GM12891 (cell line): ENCODE measurements at places on chromosomes 7 and 10.

GRCh38 chr7:26508917-26509316 lies 217.3 kb downstream of the SNX10 start:
- no peak for DNase-seq

DNA sequence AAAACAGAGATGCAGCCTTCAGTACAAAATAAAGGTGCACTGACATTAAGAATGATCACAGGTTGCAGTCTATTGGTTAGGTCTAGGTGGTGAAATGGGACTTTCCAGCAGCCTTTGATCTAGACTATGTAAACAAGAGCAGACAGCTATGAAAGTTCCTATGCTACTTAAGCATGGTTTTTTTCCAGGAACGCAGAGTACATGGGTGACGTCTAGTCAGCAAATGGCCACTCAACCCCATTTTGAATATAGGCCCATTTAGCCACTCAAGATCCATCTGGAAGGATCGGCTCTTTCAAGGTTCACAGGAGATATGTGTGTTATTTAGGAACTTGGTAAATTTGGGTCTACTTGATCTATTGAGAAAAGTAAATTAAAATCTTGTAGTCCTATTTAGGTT lies 1424.6 kb upstream of the LRRTM3 start:
- no peak for DNase-seq

DNA sequence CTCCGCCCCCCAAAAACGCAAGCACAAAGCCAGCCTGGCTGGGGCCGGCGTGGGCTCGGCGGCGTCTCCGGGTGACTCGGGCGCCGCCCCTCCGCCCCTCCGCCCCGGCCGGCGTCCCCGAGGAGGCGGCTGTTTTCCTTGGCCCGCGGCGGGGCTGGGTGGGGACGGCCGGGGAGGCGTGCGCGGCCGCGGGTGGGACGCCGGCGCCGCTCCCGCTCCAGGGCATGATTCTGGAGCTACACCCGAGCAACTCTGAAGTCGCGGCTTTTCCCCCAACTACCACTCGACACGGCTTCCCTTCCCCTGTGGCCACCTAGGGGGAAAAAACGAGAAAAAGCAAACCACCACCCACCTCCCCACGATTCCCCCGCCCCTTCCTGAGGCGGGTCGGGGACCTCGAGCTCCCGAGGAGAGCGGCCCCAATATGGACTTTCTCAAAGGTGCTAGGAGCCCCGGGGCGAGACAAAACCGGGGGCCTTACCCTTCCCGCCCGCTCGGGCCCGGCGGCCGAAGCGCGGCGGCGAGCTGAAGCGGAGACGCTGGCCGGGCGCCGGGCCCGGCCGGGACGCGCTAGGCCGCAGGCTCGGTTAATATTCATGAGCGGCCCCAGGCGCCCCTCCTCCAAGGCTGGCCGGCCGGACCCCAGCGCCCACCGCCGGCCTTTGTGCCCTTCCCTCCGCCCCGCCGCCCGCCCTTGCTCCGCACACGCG lies 856 bp downstream of the ARHGAP21 start:
- peak; percentile 52 for DNase-seq

DNA sequence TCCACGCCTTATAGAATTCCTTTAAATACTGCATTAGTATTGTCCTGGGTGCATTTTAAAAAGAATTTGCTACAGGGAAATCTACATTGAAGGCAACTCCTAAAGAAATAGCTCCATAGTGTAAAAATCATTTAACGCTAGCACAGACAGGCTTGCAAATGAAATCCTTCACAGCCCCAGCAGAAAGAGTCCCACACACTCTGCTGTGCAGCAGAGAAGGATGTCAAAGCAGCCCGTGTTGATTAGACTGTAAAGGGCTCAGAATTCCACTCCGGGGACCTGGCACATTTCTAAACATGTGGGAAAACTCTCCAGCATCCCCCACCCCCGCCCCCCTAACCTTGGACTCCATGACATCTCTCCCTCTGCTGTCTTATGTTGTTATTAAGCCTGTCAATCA lies 176.8 kb downstream of the CALN1 start:
- no peak for DNase-seq

DNA sequence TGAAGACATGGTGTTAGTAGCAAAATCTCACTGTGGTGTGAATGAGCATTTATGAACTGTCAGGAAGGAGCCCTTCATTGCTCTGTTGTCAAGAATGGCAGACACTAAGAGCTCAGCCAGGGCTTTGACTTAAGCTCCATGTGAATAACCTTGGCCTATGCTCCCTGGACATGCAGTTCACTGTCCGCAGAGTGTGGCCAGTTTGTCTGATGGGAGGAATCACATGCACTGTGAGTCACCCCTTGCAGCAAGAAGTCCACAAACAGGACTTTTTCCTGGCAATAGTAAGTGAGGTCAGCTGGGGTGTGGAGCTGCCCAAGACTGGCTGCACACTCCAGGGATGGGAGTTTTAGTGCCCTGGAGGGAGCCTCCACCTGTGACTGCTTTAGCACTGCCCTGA lies 49.5 kb downstream of the ZNF37A start:
- DNase-seq = no peak
